Heart right ventricle (tissue), 16 donors: ENCODE measurements at places on chromosomes 6 and 20. TPM values are rescaled to one million over a fixed set of nuclear protein-coding genes. Genes with fewer than 3 reads are reported as not detected.
A peak's percentile ranks its signal among the peaks of the same experiment; 100 is the strongest.

GRCh38 chr6:6696867-6697531 is 108.5 kb downstream of the LY86 start:
- peak; percentile 65 for DNase-seq

GRCh38 chr6:124947971-124948451 is 14.2 kb upstream of the RNF217 start:
- no peak for DNase-seq

DNA sequence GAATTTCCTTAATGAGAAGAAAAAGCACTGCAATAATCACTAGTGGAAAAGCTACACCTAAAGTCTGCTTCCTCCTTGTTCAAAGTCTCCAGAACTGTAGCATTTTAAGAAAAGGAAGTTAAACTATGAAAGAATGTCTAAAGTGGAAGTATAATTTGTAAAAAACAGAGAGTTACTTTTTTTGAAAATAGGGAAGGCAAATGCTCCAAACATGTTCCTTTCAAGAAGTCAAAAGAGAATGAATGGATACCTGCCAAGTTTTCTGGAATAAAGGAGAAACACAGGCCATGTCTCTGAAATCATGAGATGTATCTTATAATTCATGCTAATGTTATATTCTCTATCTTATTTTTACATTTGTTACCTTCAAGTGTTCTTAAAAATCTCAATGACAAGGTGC is 60.7 kb upstream of the ADGRG6 start:
- no peak for DNase-seq

- no peak for DNase-seq
Measured at GRCh38 chr6:2232445-2232844, 13.0 kb downstream of the GMDS start.

DNA sequence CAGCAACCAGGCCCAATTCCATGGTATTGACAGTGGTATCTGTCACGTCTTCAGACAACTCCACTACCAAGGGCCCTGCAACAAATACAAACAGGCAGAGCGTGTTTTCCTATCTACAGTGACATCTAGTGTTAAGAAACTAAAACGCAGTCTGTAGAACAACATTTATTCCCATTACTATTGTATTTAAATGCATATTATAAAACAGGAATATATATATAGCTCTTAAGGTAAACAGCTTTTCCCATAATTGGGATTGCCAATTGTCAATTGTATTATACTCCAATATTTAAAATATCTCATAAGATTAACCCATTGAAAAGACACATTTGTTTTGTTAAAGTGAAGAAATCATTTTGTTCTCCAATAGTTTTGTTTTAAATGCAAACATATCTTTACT is 97.2 kb downstream of the KIF16B start:
- DNase-seq: no peak

GRCh38 chr20:39877788-39878187 is 811.2 kb downstream of the MAFB start:
- DNase-seq: no peak

DNA sequence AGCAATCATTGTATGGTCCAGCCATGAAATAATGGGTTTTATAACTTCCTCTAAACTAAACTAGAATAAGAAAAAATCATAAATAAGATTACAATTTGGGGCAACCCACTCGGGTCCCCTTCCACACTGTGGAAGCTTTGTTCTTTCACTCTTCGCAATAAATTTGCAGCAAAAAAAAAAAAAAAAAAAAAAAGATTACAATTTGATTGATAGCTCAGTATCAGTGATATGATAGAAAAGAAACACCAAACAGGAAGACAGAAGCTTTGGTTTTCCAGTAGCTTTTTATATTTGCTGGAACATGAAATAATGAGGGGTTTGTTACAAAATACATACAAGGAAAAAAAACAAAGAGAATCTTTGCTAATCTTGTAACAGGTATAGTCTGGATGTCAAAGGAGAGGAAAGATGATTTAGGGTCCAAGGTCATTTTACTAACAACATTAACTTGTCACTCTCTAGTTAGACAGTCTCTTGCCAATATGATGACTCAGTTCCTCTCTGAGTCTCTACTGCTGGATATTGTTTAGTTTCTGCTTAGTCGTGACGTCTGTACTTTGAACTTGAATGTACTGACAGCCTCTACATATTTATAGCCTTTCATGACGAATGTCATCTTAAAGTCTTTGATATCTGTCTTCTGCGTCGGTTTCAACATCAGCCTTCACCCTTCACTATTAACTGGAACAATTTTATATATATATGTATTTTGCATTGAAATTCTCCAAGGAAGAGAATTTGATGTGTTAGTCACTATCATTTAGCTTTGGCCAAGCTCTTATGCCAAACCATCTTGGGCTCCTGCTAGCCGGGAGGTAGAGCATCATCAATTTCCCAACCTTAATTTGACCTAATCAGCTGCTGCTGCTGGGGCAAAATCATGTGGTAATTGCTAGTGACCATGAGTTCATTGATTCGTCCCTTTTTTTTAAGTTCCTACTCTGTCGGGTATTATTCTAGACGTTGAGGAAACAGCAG is 213.1 kb upstream of the STXBP5 start:
- DNase-seq: no peak

DNA sequence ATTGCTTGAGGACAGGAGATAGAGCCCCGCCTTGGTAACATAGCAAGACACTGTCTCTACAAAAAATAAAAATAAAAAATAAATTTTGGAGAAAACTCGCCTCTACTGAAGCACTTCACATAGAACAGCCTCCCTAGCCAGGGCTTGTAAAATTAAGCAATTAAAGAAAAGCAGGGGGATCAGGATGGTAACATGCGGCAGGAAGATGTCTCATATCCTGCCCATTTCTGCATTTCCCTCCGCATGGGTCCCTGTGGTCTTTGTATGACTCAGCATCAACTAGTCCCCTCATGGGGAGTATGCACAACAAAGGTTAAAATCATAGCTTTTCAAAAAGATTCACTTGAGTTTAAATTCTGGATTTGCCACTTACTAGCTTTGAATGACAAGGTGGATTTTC is 379.0 kb downstream of the EPHA7 start:
- no peak for DNase-seq

- no peak for DNase-seq
Measured at GRCh38 chr20:620246-620645, 10.1 kb upstream of the TCF15 start.

- DNase-seq: no peak
Measured at GRCh38 chr6:129140526-129140925, 257.6 kb downstream of the LAMA2 start.

DNA sequence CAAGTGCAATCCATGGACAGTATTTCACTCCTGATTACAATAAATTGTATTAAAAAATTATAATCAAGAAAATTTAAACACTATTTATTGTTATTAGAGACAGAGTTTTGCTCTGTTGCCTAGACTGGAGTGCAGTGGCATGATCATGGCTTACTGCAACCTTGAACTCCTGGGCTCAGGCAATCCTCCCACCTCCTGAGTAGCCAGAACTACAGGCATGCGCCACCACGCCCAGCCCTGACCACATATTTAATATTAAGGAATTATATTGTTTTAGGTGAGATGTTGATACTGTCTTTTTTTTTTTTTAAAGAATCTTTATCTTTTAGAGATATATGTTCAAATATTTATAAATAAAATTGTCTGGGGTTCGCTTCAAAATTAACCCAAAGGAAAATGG is 14.6 kb downstream of the LCA5 start:
- no peak for DNase-seq

GRCh38 chr6:19754686-19755085 is 82.5 kb upstream of the ID4 start:
- no peak for DNase-seq

- DNase-seq: no peak
Measured at GRCh38 chr6:4018924-4019236, 60.1 kb downstream of the FAM217A start.

DNA sequence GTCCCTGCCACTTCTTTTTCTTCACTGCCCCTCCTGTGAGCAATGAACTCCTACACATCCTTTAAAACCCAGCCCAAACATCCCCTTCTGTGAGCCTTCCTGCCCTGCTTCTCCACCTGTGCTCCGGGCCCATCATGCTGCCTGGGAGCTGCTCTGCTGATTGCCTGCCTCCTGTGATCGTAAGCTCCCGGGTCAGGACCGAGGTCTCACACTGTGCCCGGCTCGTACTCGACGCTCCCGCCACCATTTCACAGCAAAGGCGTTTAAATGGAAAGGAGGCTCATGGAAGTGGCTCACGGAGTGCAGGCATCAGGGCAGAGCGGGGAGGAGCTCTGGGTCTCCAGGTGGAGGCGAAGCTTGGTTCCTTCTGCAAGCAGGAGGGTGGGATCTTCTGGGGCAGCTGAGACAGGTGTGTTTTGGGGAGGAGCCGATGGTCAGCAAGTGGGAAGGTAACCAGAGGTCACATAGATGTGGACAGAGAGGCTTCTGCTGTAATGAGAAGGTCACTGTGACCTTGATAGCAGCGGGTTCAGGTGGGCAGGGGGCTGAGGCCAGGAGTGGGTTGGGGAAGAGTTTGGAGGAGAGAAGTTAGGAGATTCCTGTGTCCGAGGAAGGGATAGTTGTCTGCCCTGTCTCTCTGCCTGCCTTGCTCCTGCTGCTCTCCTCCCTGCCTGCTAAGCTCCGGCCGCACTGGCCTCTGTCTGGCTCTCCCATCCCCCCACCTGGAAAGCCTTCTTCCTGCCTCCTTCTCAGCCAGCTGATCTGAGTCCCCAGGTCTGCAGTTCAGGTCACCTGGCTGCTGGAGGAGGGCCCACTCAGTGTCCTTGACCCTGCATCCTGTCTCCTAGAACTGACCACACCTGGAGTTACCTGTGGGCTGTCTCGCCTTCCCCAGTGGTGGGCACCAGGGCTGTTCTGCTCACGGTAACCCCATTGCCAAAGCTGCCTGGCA is 52.7 kb upstream of the FRMD1 start:
- DNase-seq: no peak

GRCh38 chr20:20198011-20198410 is 145.7 kb downstream of the CFAP61 start:
- no peak for DNase-seq

DNA sequence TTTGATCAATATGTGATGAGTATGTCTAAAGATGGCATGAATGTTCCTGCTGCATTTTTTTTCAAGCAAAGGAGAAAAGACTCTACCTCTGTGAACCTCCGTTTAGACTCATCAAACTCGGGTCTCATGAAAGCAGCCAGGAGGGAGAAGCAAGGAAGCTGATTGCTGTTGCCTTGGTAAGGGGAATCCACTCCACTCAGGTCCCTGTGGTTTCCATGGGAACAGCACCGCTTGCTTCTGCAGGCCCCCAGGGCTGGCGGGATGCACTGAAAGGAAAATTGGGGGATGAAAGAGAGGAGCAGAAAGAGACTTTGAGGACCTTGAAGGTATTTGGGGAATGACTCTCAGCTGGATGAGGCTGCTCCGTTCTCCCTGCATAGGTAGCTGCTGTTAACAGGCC is 249.6 kb upstream of the RIN2 start:
- no peak for DNase-seq

GRCh38 chr6:20835315-20836010 is 301.2 kb downstream of the CDKAL1 start:
- no peak for DNase-seq

DNA sequence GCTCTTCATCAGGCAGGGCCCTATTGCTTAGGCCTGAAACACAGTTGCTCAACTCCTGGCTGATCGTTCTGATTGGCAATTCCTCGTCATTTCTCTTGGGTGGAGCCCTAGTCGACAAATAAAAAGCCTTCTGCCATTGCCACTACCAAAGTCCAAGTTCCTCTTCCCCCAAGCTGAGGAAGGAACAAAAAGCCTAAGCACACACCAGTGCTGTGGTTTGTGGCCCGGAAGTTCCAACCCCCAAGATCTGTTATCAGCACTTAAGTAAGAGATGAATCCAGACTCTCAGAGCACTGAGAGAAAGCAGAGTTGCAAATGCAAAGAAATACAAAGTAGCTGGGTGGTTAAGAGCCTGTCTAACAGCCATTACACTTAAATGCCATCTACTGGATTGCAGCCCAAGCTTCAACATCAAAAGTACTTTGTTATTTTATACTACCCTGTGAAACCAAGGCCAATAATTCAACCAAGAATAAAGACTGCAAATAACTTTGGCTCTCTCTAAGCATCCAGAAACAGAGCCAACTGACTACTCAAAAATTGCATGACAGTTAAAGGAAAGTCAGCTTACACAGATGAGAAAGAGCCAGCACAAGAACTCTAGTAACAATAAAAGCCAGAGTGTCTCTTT is 1024.0 kb downstream of the GRIK2 start:
- no peak for DNase-seq

GRCh38 chr6:167831281-167831828 is 4.6 kb downstream of the AFDN start:
- no peak for DNase-seq

- peak; percentile 76 for DNase-seq
Measured at GRCh38 chr6:7108196-7108963, 619 bp downstream of the RREB1 start.

DNA sequence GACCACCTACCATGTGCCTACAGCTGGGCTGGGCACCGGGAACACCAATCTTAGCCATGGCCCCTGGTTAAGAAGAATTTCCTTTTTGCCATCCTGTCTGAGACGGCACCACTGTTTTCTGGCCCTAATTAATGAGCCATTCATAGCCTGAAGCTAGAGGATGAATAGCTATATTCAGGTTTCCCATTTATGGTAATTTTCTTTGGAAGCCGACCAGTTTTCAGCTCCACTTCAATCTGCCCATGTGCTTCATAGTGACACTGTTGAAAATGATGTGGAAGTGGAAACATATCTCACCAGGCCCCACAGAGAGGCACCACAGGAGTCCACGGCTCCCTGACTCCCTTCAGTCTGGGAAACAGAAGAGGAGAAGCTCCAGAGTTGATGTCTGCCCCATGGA is 22.6 kb upstream of the ULBP3 start:
- no peak for DNase-seq

GRCh38 chr20:50149481-50150254 is 3.9 kb downstream of the PEDS1 start:
- DNase-seq: no peak

DNA sequence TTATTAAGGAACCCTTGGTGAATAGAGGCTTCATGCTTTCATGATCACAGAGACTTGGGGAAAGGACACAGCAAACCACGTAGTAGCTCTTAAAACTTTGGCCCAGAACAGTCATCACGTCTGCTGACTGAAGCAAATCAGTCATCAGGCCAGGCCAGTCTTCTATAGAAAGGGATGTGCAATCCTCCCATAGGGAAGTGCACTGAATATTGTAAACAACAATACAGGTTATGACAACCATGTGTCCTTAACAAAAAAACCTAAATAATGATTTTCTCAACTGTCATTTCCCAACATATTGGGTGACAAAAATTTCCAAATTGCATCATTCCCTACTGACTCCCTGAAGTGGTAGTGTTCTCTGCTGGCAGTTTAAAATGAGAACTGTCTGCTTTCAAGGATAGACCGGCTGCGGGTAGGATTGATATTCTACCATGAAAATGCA is 388.2 kb upstream of the CITED2 start:
- no peak for DNase-seq

GRCh38 chr20:62371588-62372041 is 4.5 kb upstream of the LAMA5 start:
- DNase-seq: no peak

- peak; percentile 17 for DNase-seq
Measured at GRCh38 chr20:59994697-59995122, 36.5 kb downstream of the CDH26 start.

- DNase-seq: no peak
Measured at GRCh38 chr6:133300896-133301295, 59.7 kb downstream of the EYA4 start.

VPS16 gene
- total RNA-seq: 21.9 TPM

LTA gene
- total RNA-seq: not detected

EPHA7 gene
- 2.8 TPM for total RNA-seq

LAMA4 gene
- total RNA-seq: 103 TPM

HLA-DRB5 gene
- 14.1 TPM for total RNA-seq

EYS gene
- total RNA-seq: not detected

SLC22A7 gene
- 0.19 TPM for total RNA-seq

OPRL1 gene
- 0.27 TPM for total RNA-seq

MRAP2 gene
- not detected for total RNA-seq
